ENCODE measurements at places on chromosomes 1 and 21.

DNA sequence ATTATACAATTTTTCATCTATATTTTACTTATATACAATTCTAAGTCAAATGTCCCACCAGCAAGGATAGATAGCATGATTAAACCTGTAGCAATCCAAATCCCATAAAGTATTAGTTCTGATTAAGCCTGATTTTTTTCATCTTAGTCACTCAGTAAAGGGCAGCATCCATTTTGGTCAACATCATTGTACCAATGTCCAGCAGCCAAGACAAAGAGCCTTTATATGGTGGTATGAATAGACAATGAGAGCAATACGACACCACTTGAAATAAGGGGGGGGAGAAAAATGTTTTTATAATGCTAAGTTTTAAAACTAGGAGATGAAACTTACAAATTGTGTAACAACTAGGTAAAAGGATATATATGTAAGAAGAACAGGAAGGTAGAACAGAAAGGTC, 7.4 kb downstream of the ZNF644 start:
- no peak for DNase-seq

DNA sequence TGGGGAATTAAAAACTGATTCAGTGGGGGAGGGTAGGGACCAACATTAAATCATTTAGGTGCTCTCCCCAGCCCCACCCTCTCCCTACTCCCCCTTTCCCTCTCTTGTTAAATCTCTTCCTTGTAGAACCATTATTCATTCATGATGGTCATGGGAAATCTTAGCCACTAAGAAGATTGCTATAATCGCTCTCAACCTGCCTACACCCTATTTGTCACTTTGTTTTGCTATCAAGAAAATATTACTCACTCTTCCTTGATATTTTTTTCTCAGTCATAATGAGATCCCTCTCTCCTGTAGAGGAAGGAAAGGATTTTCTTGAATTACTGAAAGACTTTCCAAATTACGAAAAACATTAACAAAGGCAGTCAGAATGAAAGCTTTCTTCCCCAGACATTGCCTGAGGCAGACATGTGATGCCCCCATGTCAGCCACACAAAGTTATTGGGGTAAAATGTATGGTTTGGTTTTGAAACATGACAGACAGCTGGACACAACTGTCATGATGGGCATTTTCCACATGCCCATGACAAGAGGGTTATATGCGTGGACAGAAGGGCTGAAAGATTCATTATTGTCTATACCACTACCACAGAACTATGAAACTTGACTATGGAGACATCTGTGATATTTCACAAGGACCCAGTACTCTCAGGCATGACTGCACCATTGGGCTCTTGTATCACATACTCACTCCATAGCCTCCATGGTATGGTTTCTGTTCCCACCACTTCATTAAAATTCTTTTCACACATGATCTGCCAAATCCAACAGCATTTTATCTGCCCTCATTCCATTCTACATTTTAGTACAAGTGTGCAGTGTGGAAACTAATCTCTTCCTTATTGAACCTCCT, 420.1 kb downstream of the DISC1 start:
- DNase-seq = no peak

DNA sequence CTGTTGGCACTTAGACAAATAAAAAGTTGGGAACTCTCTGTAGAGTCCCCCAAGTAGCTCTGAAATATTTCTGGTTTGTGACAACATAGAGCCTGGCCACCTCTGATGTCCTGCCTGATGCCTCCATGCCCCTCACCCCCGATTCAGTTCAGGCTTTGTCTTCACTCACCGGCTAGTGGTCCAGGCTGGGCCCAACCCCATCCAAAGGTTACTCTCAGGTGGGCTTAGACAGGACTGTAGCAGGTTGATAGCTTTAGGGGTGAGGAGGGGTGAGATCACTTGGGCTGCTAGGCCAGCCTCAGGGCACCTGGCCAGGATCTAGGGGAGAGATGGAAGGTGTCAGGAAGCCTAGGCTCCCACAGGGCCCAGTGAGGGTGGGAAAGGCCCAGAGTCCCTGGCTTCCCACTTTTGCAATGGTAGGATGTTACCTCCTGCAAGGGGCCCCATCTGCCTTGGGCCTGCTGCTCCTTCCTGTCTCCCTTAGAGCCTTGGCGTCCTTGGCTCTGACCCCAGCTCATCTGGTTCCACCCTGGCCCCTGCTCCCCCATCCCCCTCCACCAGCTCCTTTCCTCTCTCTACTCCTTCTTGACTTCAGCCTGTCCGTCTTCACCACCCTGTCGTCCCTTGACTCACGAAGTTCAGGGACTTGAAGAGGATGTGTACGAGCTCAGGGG, 6.7 kb downstream of the EPS8L3 start:
- DNase-seq = no peak

- no peak for DNase-seq
Measured at GRCh38 chr1:12460911-12461621, 156.9 kb downstream of the DHRS3 start.

- DNase-seq = no peak
Measured at GRCh38 chr21:46018615-46019014, 37.0 kb downstream of the COL6A1 start.

- no peak for DNase-seq
Measured at GRCh38 chr1:88803444-88803843, 87.9 kb downstream of the GTF2B start.

DNA sequence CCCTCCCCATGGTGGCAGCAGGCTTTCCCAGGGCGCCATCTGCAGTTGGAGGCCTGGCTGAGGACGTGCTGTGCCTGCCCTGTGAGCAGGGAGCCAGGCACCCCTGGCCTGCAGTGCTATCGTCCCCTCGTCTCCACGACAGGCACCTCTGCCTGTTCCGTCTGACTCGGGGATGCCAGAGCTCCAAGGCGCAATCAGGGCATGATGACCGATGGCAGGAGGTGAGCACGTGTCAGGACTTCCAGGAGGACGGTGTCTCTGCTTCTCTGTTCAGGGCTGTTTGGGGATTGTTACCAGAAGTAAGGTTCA, 125.2 kb downstream of the PCBP3 start:
- no peak for DNase-seq

DNA sequence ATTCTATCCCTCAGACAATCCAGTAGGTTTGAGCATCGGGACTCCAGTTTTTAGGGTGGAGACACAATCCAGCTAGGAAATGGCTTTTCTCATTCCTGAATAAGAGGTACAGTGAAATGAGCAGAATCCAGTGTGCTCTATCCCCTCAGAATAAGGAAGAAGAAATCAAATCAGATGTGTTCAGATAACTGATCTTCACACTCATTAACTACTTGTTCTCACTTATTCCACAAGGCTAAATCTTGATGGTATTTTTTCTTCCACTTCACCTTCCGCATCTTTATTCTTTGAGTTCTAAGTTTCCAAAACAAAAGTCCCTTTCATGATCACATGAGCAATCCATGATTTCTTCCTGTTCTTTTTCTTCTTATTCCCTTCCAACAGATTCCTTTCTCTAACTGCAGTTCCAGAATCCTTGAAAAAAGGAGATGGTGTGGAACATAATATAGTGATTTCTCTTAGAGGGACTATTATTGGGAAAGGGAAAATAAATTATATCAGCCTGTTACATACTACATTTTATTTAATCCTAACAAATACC, 1.7 kb downstream of the SYT11 start:
- no peak for DNase-seq

DNA sequence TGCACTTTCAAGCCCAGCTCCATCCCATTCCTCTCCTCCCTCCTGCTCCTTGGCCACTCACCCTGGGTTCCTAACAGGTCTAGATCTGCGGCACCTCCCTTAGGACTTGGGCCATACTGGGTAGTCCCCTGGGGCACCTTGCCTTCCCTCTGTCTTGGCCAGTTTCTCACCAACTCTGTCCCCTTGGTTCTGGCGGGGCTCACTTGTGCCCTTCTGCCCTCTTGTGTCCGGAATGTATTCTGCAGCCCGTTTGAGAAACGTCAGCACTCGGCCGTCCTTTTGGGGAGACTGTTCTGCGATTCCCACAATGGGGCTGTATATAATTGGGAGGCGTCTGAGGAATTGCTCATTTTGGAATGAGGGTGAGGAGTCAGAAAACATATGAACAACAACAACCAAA, 162.4 kb downstream of the ZSCAN20 start:
- DNase-seq = peak; percentile 10

DNA sequence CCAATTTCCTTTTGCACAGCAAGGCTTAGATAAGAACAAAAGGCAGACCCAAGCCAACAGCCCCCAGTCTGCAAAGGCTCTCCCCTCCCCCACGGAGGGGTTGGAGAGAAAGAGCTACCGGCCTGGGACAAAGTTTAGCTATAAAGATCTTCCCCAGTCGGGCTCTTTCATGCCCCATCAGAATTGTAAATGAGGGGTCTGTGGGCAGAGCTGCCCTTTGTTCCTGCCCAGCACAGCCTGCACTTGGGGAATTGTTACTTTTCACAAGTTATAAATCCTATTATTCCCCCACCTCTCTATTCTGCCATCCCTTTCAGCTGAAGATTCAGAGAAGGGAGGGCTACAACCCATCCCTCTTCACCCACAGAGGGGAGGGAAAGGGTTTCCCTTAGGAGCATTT, 3.5 kb downstream of the MYCL start:
- no peak for DNase-seq

DNA sequence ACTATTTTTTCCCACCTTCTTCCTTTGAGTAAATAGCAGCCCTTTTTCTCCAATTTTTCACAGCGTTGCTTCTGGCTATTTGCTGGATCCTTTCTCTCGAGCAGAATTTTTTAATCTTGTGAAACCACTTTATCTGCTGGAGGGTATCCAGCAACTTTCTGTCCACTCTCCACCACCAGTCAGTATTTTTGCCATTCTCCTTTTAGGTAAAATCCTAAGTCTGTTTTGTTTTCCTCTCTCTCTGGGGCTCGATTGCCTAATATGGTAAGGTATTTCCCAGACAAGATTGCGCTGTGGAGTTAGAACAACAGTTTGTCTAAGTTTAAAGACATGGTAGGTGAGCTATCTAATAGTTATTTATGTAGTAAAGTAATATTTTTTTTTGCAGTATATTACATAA, 156.9 kb downstream of the PPP1R12B start:
- DNase-seq = no peak

- no peak for DNase-seq
Measured at GRCh38 chr1:117261424-117261785, 50.7 kb upstream of the VTCN1 start.

DNA sequence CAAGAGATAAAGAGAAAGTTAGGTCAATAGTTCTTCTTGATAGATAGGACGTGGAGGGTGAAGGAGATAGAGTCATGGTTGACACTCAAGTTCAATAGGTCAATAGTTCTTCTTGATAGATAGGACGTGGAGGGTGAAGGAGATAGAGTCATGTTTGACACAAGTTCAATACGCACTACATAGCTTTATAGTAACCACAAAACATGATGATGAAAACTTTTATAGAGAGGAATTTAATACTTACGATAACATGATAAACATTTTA, 5.8 kb upstream of the DDX59 start:
- DNase-seq = no peak

DNA sequence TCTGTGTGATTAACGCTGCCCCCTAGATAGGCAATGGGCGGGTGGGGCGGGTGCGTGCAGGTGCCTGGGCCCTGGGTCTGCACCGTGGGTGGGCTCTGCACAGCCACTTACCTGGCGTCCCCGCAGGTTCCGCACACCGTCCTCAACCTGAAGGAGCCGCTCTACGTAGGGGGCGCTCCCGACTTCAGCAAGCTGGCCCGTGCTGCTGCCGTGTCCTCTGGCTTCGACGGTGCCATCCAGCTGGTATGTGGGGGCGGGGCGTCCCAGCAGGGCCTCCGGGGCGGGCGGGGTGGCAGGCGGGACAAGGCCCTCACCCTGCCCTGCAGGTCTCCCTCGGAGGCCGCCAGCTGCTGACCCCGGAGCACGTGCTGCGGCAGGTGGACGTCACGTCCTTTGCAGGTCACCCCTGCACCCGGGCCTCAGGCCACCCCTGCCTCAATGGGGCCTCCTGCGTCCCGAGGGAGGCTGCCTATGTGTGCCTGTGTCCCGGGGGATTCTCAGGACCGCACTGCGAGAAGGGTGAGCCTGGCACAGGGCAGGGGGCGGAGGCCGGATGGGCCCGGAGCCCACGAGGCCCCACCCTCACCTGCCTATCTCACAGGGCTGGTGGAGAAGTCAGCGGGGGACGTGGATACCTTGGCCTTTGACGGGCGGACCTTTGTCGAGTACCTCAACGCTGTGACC, 22.8 kb downstream of the RNF223 start:
- no peak for DNase-seq

All from AML-193 (cell line).